ENCODE measurements at places on chromosomes 1 and 21.

GRCh38 chr1:155327981-155328380 lies 7.3 kb downstream of the RUSC1 start:
- DNase-seq = no peak

DNA sequence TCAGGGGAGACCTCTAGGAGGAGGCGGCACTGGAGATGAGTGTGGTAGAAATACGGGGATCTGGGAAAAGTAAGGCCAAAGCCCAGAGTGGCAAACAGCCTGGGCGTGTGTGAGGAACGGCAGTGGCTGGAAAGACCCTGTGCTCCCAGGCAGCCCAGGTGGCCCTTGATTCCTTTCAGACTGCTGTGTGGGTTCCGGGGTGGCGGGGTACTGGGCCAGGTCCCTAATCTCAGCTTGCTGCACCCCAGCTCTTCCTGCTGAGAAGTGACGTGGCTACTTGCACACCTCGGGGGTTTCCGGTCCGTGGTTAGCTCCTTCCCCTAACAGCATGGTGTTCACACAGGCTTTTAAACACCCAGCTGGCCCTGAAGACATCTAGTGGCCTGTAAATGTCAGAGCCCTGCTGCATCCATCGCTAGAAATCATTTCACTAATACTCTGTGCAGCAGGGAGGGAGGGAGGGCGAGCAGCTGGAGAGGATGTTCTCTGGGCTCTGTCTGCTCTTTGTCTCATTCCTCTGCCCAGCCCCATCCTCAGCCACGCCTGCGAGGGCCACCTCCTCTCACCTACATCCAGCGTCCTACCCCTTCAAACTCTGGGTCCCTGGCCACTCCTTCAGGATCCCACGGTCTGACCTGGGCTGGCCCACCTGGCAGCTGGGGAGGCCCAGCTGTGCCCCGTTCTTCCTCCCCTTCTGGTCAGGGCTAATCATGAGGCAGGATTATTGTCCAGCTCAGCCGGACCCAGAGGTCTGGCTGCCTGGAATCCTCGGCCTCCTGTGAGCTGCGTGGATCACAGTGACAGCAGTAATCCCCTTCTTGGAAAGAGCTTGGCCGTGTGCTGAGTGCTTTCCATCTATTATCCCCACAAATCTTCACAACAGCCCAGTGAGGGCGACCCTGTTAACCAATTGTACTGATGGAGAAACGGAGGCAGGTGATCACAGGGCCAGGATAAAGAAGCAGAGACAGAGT lies 7.2 kb downstream of the ZDHHC18 start:
- no peak for DNase-seq

DNA sequence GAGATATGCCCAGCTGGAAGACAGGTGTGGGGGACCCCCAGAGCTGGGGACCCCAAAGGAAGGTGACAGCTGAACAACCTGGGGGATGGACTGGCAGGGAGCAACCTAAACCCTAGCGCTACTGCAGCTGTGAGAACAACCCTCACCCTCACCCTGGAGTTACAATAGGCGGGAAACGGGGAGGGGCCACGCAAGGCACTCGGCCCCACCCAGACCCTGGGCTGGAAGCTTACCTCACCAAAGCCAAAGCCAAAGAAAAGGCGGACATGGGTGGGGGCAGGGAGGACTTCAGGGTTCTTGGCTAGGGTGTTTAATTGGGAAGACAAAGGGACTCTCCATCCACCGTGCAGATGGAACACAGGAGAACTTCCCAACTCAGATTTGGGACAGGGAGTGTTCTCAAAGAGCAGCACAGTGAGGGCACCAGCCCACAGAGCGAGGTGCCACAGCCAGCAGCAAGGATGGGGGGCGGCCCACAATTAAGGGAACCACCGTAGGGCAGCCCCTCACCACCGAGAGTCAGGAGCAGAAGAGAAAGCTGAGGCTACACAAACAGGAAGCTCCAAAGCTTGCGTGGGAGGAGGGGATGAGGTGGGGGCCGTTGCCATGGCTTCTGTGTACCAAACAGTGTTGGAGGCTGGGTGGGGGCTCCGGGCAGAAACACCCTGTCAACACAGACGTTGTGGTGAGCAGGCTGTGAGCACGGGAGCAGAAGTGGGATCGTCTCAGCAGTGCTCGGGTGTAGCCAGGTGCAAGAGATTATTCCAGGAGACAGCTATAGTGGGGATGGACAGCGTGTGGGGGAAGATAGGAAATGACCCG lies 1.9 kb downstream of the TAGLN2 start:
- DNase-seq = peak; percentile 68

DNA sequence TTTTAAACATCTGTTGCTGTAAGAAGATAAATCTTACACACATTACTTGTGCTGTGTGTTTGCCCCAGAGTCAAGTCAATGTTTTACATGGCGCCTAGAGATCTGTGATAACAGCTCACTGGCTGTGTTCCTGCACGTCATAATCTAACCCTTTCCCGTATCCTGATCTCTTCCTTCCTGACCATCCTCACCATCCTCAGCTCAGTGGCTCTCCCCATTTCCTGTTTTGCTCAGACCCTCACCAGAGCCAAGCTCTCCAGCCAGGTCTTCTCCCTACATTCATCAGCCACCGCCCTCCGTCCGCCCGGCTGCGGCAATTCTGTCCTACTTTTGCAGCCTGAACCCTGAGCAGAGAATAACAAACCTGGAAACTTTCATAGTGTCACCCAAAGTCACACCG lies 824.7 kb downstream of the USP25 start:
- DNase-seq = no peak

DNA sequence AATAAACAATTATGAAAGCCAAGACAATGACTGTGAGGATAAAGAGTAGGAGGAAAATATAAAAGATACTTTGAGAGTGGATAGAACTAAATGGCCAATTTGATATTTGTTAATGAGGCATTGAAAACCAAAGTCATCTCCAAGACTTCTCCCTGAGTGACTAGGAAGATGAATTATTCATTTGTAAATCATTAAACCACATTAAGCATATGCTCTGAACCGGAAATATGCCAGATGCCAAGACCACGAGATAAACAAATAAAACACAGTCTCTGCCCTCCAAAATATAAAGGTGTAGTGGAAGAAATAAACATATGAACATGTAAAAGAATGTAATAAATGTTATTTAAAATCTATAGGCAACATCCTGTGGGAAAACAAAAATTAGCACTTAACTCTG lies 78.8 kb downstream of the MRPL39 start:
- DNase-seq = no peak

GRCh38 chr1:107894605-107895004 lies 70.4 kb downstream of the VAV3 start:
- DNase-seq = no peak

DNA sequence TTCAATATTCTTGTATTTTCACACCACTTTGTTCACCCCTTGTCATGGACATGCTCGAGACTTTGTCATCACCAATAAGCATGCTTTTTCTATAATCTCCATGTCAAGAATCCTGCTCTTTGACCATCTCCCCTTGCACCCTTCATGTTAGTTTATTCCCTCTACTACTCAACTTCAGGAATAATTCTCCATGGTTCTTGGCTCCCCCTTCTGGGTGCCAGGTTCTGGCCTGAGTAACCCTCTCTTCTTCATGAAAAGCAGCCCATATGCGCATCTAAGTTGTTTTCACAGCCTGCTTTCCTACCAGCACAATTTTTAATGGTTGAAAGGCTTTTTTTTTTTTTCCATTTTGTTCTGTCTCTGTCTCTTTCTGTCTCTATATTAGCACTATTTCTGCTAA lies 160.7 kb downstream of the LEPR start:
- DNase-seq = peak; percentile 9

- DNase-seq = peak; percentile 63
Observed at GRCh38 chr21:39114871-39115575, 68.2 kb downstream of the PSMG1 start.

DNA sequence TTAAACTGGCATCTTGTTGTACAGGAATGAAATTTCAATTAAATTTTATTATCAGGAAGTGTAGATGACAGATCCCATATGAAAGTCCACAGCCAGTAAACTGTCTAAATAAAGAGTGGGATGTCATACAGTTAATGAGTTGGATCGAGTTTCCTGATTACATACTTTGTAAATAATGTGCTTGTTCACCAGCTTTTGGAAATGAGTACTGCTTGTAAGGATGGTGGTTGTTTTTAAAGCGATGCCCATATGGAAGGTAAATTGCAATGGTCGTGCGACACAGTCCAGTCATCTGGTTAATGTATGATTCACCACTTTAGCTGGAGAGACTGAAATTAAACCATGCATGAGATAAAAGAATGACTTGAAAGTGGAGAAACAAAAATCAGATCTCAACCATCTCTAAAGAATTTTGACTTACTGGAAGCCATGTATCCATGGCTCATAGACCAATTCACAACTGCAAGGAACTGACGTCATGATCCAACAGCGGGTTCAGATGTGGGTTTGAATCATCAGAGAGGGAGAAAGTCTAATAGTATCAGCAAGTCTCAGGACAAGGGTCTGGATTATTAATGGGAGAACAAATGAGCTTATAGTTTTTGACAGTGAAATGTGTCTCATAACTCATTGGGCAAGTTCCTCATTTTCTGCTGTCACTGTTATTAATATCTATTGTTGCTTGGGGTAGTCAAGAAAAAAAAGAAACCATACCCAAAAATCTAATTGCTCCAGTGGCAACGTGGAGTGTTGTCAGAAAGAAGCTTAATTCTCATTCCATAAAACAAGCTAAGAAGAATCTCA lies 49.0 kb downstream of the MAP10 start:
- DNase-seq = peak; percentile 2

Data from HS-27A (cell line).